ENCODE measurements at places on chromosomes 2 and 18.
A peak's percentile ranks its signal among the peaks of the same experiment; 100 is the strongest.

- peak; percentile 72 for DNase-seq
Measured at GRCh38 chr2:66574701-66575624, 140.0 kb downstream of the MEIS1 start.

DNA sequence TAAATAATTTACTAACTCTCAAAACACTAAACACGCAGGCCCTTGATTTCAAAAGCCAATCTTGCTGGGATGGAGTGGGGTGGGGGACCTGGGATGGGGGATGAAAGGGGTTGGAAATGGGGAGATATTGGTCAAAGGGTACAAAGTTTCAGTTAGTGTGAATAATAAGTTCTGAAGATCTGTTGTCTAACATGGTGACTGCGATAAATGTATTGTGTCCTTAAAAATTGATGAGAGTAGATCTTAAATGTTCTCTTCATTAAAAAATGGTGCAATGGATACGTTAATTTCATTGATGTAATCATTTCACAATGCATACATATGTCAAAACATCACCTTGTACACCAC lies 505 bp upstream of the ACYP2 start:
- no peak for DNase-seq

GRCh38 chr18:79772865-79773696 lies 24.7 kb upstream of the KCNG2 start:
- no peak for DNase-seq

DNA sequence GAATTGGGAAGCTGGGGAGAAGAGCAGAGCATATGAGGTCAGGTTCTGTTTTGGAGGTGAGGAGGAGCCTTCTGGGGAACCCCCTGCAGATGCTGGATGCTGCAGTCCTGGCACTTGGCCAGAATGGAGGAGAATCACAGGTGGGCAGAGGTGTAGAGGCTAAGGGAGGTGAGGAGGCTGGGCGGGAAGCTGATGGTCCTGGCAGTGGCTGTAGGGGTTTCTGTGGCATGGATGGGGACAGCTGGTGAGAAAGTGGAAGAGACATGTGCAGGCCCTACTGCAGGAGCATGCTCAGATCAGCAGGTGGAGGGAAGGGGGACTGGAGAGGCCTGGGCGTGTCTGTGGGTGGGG lies 101.3 kb downstream of the DYSF start:
- DNase-seq, result no peak

- DNase-seq, result no peak
Measured at GRCh38 chr2:200319548-200320337, 13.2 kb downstream of the SPATS2L start.

DNA sequence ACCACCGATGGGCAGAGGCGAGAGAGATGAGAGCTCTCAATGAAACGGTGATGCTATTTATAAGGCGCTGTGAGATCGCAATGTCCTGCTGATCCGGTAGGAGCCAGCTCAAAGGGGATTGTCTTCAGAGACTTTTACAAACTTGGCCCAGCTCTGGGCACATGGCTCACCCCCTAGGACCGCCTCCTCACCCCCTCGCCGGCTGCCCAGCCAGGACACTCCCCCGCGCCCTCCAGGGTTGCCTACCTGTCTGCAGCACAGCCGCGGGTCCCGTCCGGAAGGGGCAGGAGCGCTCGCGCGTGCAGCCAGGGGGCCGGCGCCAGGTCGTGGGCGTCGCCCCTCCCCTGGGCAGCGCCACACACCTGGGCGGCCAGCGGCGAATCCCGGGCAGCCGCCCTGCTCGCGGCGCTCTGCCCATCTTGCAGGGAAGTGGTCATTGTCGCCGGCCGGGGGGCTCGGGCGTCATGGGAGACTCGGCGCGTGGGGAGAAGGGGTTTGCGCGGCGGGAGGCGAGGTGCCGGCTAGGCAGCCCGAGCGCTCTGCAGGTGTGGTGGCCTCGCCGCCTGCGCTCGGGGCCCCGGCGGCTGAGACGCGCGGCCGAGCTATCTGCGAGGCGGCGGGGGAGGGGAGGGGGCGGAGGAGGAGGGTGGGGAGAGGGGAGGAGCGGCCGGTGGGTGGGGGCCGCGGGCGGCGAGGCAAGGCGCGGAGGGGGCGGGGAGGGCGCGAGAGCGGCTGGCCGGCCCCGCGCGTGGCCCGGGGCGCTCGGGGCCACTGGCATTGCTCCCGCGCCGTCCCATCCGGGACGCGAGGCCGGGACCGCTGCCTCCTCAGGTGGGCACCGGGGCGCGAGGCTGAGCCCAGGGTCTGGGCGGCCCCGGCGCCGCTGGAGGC lies at the start of gene GRB14:
Gene GRB14 (minus strand): TSS at position 610 of the 891 bp plus-strand sequence. CDS start 173 bp downstream, at position 437.
- no peak for DNase-seq

- DNase-seq, result no peak
Measured at GRCh38 chr2:80255918-80256781, 48.4 kb downstream of the LRRTM1 start.

- no peak for DNase-seq
Measured at GRCh38 chr18:55236150-55236931, 277.1 kb upstream of the CCDC68 start.

- no peak for DNase-seq
Measured at GRCh38 chr18:58512648-58513588, 116.0 kb downstream of the ALPK2 start.

DNA sequence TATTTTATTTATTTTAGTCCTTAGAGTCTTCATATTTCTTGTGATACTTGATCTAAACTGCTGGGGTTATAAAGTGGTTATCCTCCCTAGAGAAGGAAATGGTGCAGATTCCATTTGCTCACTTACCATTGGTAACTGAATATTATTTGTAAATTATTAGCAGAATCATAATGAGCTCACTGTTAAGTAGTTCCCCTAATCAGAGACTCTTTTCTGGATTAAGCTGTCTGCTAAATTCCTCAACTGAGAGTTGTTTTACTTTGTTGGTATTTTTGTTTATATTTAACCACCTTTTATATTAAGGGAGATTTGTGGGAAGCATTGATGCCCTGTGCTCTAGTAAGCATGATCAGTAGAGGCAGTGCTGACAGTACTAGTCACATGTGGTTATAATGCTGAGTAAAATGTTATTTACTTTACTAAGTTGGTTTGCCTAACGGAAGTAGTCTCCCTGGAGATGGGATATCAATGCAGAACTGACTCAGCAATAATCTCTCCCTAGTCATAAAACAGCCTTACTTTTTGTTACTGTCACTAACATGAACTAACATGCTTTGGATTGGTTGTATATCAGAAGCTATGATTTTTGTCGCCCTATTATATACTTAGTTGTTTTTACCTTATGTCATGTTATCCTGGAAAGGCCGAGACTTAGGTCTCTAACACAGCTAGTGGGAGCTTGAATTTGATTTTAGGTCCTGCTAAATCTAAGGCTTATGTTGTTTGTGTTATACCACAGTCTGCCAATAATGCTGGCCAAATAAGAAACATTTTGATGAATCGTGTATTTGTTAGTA lies 166.7 kb downstream of the MCFD2 start:
- no peak for DNase-seq

- no peak for DNase-seq
Measured at GRCh38 chr2:138632066-138632620, 130.6 kb downstream of the SPOPL start.

GRCh38 chr2:152566728-152567069 lies 150.6 kb downstream of the PRPF40A start:
- DNase-seq, result no peak

- no peak for DNase-seq
Measured at GRCh38 chr18:56217406-56217805, 421.0 kb downstream of the TXNL1 start.

DNA sequence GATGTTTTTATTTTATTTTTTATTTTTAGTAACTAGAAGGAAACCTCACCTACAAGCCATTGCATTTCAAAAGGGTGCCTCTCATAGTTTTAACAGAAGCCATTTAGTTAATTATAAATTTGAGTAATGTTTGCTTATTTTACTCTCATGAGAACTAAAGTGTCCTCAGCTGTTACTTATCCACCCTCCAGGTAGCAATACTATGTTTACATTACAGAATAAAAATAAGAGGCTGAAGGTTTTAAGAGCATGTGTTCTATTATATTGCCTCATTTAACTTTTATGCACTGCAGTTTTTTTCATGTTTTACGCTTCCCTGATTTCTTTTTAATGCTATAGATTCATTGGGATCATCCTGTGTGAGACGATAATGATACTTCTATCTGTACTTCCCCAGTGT lies 235.5 kb downstream of the THSD7B start:
- no peak for DNase-seq

- DNase-seq, result no peak
Measured at GRCh38 chr18:74375999-74376398, 60.4 kb downstream of the C18orf63 start.

- no peak for DNase-seq
Measured at GRCh38 chr18:582465-582864, 2.3 kb downstream of the CETN1 start.

DNA sequence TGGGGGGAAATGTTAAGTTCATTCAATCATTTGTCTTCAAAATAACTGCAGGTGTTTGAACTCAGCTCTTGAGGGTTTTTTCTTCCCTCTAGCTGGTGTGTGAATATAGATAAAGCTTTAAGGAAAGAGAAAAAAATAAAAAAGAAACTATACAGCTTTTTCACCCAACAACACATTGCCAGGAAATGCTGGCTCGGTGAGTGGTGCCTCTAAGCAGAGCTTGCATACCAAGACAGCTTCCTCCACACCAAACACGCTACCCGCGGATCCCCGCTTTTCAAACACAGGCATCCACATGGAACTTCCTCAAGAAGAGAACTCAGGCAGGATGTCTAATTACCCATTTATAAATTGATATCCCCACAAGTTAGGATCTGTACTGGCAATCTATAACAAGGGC lies 69.8 kb upstream of the TANK start:
- no peak for DNase-seq

DNA sequence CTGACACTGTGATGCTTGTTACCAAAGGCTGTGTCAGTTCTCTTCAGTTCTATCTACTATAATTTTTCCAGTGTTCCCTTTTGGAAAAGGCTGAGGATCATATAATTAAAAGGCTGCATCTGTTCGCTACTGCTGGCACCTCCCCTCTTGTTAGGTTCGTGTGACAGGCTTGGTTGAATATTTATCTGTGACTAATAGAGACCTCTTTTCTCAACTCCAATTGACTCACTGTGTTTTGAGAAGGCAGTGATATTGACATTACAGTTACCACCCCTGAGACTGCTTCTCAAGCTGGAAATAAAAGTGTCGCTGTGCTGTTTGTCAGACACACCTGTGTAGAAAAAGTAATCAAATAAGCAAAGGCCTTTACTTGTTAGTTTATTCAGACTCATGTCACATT lies 205.5 kb upstream of the KCNH7 start:
- no peak for DNase-seq

- no peak for DNase-seq
Measured at GRCh38 chr2:19532547-19533196, 174.2 kb upstream of the OSR1 start.

DNA sequence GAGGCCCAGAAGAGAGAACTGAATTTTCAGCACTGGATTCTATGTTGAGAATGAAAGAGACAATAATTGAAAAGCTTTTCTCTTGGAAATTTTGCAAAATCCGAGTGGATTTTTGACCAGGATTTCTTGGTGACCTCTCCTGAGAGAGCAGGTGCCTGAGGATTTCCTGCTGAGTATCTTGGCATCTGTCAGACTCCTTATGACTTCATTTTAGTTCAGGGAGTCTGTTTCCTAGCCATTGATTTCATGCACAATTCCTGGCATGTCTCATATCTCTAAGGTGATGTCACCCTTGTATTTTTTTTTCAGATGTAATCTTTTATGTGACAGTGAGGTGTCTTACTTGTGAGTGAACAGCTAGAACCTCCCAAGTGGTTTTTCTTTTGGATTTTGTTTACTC lies 195.9 kb downstream of the NEDD4L start:
- DNase-seq, result no peak

- no peak for DNase-seq
Measured at GRCh38 chr18:55102501-55102900, 143.2 kb upstream of the CCDC68 start.

- DNase-seq, result no peak
Measured at GRCh38 chr2:189192766-189193165, 13.2 kb upstream of the COL5A2 start.
